ENCODE measurements at places on chromosomes 2 and 18.

DNA sequence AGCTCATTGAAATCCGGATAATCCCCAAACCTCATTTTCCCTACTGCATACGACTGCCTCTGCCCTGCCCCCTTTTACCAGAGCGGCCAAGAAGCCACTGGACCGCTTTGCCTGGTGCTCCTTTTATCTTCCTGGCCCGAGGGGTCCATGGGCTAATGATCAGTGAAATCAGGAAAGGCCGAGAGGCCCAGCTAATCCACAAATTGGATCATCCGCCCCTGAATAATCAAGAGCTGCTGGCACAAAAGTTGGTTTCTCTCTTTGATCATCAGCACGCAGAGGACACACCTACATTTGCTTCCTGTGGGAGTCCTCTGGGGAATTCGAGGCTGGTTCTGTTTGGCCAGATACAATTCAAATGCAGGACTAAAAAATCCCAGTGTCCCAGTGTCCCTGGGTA lies 144.5 kb downstream of the INSIG2 start:
- DNase-seq: peak; percentile 6

GRCh38 chr2:37713258-37713700 lies 41.8 kb upstream of the CDC42EP3 start:
- no peak for DNase-seq

DNA sequence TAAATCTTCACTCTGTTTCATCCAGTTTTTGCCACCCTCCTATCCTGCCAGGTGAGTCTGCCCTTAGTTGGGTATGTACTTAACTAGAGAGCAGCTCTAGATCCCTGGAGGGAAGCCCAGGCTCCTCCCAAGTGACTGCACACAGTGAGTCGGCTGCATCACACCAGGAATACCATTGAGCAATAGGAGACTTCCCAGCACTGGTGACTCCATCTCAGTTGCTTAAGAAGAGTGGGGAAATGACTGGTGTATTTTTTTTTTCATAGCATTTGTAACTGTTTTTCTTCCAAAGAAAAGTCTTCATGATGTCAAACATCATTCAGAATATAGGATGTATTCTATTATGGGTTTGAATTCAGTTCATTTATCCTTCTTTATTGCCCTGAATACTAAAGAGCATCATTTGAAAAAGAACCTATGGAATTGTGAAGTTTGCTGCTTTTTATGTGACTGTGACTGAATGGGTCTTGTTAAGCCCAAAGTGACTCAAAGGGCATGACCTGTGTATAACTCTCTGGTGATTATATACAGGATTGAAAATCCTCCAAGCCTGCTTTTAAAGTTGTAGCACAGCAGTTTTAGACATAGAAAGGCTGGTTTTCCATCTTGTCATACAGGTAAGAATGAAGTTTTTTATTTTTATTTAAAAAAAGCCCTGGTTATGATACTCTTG lies 84.3 kb downstream of the MAP3K20 start:
- DNase-seq: no peak

DNA sequence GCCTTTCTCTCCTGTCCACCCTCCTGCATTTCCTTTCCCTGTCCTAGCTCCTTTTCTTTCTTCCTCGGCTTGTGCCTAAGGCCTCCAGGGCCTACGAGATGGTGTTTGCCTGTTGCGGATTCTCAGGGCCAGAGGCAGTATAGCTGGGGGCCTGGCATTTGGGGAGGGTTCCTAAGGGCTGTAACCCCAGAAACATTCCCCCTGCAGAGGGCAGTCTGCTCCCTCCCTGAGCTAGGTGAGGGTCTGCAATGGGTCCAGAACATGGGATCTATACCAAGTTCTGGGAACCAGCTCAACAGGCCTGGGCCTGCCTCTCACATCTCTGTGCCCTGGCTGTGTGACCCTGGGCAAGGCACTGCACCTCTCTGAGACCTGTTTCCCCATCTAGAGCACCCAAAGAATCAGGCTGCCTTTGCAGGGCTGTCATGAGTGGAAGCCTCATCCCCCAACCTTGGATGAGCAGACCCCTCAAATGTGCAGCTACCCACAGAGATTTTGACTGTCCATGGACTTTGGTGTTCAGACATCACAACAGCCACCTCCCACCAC lies 97.5 kb downstream of the GLI2 start:
- no peak for DNase-seq

- DNase-seq: no peak
Observed at GRCh38 chr2:60560734-60561644, 7.5 kb upstream of the BCL11A start.

DNA sequence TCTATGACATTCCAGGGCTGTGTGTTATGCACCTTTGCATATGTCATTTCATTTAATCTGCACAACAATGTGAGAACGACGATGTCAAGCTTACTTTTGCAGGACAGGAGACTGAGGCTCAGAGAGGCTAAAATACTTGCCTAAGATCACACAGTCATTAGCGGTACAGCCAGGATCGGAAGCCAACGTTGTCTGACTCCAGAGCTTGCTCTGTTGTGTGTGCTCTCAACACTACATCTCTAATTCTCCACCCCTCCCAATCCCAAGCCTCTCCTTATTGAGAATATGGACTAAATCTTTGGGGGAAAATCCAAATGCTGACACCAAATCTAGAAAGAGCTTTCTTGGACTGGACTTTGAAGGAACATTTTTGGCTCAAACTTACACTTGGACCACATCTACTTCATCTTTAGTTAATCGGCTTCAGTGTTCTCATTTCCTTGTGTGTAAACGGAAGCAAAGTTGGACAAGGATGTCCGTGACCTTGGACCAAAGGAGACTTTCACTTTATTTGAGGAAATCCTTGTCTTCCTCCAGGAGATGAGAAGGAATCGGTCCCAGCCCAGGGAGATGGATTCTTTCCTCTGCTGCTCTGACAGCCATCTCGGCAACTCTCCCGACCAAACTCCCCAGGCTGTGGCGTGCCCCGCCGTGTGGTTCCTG lies 242.4 kb downstream of the LPIN1 start:
- no peak for DNase-seq

GRCh38 chr2:2399396-2399795 lies 68.3 kb upstream of the MYT1L start:
- no peak for DNase-seq

DNA sequence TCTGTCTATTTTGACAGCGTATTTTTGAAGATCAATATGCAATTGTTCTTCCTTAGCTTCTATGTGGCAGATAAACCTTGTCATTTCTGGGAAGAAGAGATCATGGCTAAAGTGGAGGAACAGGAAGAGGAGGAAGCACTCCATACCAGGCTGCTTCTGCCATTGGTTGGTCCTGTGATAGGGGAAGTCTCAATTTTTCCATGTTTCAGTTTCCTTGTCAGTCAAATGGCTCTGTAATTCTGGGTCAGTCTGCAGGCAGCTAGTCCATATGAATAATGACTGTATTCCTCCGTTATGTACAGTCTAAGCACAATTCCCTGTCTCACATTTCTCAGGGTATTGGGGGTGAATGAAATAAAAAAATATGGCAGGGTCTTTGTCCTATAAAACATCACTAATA lies 277.6 kb upstream of the CXCR4 start:
- peak; percentile 10 for DNase-seq

DNA sequence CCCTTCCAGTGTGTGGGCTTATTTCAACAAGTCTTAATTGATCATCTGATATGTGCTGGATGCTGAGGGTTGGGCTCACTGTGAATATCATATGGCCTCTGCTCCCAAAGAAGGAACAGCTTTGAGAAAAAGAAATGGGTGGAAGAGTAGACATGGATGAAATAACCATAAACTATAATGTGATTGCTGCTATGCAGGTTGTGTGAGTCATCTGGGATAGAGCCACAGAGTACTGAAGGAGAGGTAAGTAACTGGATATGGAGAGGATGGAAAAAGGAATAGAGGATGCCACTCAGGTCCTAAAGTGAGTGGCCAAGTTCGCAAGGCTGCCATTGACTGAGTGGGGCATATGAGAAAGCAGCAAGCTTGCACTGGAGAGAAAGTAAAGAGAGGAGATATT lies 8.7 kb upstream of the DSG2 start:
- no peak for DNase-seq

- no peak for DNase-seq
Observed at GRCh38 chr2:17804358-17804757, 11.9 kb upstream of the MSGN1 start.

- DNase-seq: no peak
Observed at GRCh38 chr2:228329282-228329681, 147.8 kb upstream of the SPHKAP start.

DNA sequence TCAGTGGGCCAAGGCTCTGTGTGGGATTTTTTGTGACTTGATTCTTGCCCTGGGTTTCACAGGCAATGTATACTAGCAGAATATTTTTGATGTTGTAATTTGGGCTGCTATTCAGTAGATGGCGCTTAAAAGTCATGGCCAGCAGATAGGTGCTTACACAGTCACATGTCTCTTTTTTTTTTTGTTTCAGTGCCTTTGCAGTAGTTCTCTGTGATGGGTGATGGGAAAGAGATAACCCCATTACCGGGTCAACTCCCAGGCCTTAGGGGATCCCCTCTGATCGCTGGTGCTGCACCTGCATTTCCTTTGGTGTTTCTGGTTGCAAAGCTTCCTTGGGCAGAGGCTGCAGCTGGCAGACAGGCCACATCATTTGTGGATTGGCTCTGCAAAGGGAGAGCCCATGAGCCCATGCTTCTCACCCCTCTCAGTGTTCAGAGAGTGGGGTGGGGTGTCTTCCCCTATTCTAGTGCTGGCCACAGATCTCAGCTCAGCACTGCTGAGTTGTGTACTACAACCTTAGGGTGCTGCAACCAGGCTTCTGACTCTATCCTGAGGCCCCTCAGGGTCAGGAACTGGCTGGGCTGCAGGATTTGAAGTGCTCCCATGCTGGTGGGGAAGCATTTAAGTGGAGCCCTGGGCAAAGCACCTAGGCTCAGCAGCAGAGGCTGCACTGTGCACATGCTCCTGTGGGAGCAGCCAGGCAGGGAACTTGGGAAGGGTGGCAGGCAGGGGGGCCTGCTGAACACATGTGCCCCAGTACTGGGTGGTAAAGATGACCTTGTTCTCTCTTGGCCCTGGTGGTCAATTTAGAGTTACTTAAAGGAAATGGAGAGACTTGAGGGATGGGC lies 219.8 kb upstream of the SPHKAP start:
- no peak for DNase-seq

DNA sequence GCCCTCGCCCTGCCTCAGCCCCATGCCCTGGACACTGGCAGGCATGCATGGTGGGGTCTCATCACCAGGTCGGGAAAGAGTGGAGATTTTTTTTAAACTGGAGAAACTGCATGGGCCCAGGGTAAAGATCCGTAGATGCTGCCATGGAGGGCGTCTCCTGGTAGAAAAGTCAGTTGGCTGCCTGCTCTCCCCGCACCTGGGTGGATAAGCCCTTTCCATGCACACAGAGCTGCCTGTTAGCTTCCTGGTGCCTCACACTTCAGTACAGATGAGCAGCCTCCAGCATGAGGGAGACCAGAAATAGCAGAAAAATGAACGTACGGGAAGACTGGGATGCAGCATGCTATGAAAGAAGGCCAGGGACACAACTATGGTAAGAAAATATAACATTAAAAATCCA lies 92.0 kb downstream of the ASAP2 start:
- no peak for DNase-seq

GRCh38 chr2:238030422-238031155 lies 30.2 kb upstream of the SCLY start:
- no peak for DNase-seq

DNA sequence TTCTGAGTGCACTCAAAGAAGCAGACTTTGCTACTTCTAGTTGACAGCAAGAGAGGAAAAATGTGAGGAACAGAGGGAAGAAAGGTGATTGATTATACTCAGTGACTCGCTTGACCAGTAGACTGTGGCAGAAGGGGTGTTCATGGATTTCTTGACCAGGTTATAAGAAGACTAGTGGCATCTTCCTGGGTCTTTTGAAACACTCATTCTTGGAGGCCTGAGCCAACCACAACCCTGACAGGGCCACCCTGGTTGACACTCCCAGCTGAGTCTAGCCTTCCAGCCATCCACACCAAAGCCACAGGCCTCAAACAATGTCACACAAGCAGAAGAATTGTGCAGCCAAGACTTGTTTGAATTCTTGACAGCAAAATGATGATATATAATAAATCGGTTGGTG lies 366.3 kb downstream of the SS18 start:
- DNase-seq: no peak

GRCh38 chr2:232970051-232970450 lies 43.0 kb downstream of the NGEF start:
- DNase-seq: no peak

DNA sequence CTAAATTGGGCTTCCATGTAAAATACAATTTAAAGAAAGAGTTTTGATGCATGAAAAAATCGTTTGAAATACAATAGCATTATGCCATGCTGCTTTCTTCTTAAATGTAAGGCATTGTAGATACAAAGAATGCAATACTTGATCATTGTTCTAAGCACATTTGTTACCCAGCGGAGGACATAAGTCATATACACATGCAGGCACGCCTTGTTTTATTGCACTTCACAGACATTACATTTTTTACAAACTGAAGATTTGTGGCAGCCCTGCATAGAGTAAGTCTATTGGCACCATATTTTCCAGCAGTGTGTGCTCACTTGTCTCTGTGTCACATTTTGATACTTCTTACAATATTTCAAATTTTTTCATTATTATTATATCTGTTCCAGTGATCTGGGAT lies 345.0 kb downstream of the CLIP4 start:
- no peak for DNase-seq

GRCh38 chr2:63257473-63257872 lies 206.8 kb downstream of the OTX1 start:
- DNase-seq: no peak

DNA sequence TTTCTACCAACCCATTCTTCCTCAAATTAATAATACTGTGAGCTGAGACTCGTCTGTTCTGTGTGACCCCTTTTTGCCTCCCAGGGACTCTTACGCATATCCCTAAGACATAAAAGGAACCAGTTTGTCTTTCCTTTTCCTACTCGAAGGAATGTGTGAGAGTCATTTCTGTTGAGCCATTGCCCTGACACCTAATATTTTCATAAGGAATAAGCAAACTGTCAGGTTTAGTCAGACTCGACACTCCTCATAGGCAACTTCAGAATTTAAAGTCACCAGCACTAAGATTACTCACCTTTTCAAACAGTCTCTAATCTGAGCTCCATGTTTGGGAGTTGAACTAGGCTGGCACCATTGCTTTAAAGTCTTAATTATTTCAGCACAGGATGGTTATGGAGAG lies 305.5 kb downstream of the IKZF2 start:
- DNase-seq: no peak

GRCh38 chr2:232781765-232782164 lies 5.4 kb upstream of the KCNJ13 start:
- DNase-seq: no peak

Data from stimulated activated effector memory CD8-positive, alpha-beta T cell treated with anti-CD3 and anti-CD28 coated beads, Interleukin-12 subunit alpha, Interleukin-12 subunit beta, amount 100 ng/mL, for 72 hours (primary cell).